ENCODE measurements at places on chromosomes 4 and X.

GRCh38 chr4:54231768-54232688, 2.9 kb downstream of the PDGFRA start:
- peak; percentile 70 for DNase-seq

DNA sequence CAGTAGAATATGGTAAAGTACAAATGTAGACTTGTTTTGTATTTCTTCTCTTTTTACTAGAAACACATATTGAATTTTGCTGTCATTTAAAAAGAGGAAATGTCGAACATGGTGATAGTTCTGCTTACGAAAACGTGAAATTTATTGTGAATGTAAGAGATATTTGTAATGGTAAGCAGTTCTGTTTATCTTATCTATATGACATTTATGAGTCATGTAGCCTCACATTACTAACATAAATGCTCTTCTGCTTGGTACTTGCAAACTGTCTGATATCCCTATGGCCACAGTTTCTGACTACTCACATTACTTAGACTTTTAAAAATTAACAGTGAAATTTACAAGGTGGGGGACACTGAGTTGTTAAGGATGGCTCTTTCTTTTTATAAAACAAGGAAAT, 57.9 kb downstream of the PASD1 start:
- no peak for DNase-seq

DNA sequence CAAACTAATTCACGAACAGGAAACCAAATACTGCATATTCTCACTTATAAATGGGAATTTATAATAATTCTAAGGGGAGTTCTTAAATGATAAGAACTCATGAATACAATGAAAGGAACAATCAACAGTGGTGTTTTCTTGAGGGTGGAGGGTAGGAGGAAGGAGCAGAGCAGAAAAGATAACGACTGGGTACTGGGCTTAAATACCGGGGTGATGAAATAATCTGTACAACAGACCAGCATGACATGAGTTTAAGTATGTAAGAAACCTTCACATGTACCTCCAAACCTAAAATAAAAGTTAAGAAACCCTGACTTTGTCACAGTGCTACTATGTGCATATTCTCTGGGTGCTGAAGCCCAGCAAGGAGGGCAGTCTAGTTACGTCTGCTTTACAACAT, 6.6 kb downstream of the FREM3 start:
- DNase-seq, result no peak

DNA sequence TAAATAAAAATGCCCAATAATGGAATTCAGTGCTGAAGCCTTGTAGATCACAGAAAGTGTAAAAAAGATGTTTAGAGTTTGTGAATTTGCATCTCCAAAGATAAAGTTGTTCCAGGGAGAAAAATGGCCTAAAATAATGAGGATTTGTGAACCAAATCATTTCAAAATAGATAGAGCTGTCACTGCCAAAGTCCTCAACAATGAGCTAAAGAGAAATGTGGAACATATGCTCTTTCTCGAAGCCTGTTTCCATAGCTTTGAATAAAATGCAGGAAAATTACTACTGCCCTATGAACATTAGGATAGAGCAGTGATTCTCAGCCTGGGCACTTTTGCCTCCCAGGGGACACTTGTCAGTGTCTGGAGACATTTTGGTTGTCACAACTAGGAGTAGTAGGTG, 3.4 kb upstream of the AP1S2 start:
- no peak for DNase-seq

- DNase-seq, result no peak
Measured at GRCh38 chr4:168673476-168673875, 176.6 kb downstream of the PALLD start.

DNA sequence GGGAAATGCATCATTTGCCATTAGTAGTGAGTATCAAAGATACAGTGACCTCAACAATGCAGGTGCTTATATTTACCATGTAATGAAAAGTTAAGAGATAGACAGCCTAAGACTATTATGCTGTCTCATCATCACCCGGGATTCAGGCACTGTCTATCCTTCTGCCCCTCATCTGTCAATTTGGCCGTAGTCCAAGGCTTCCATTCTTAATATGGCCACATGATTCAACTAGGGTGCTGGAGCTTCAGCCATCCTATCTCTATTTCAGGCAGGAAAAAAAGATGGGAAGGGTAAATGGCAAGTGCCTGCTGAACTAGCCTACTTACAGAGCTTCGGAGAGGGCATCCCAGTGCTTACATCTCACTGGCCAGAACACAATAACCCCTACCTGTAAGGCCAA, 196.7 kb upstream of the LNX1 start:
- no peak for DNase-seq

DNA sequence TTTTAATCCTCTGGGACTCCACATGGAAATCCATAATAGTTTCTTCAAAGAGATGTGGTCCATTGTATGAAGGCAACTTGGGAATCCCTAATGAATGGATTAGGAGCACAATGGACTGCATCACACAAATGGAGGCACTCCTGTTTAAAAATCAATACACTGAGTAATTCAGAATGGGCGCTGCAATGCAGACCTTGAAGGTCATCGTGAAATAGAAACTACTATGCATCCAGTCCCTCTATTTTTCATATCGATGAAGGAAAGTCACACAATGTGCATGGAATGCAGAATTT, 98.8 kb upstream of the EGFL6 start:
- no peak for DNase-seq

DNA sequence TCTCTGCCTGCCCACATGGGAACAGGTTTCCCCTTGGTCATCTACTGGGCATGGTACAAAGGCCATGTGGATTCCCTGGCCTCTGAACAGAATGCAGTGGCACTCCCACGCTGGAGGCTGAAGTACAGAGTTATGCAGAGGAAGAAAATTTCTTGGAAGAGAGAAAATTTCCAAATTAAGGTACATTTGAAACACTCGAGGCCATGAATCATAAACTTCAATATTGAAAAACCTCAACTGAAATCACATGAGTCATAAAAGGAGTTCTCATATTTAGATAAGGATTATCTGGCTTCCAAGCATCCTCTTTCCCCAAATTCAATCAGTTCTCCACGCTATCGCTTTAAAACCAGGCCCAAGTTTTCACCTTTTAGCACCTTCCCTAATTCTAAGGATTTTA, 28.1 kb upstream of the TXK start:
- DNase-seq, result peak; percentile 55

GRCh38 chr4:39410415-39410814, 3.7 kb downstream of the KLB start:
- DNase-seq, result no peak

DNA sequence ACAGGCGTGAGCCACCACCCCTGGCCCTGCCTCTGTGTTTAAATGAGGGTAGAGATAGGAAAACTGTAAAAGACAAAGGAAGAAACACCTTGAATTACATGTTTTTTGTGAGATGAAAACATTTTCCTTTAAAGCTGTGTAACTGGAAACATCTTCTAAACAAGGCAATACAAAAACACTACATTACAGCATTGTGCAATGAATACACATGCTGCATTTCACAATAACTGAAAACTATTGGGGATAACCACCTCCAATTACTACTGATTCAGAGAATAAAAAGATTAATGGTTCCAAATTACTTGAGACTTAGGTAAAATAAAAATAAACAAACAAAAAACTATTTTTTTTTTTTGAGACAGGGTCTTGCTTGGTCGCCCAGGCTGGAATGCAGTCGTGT, 7.6 kb upstream of the OGT start:
- DNase-seq, result no peak

GRCh38 chrX:149630681-149631233, 835 bp downstream of the TMEM185A start:
- DNase-seq, result peak; percentile 43

DNA sequence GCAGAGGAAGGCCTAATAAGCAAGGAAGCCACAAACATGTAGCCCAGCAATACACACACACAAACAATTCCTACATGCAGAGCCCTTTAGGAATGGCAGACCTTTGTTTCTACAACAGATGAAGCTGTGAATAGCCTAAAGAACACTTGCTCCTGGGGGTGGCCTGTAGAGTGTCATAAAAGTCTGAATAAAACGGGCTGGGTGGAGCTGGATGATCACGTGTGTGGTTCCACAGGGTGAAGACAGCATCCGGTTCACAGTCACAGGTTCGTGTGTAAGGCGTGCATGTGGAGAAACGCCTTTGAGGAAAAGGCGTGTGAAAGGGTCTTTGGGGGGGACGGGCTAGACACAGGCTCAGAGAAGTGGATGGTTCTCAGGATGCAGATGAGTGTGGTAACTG, 156.1 kb downstream of the AFAP1 start:
- DNase-seq, result no peak

DNA sequence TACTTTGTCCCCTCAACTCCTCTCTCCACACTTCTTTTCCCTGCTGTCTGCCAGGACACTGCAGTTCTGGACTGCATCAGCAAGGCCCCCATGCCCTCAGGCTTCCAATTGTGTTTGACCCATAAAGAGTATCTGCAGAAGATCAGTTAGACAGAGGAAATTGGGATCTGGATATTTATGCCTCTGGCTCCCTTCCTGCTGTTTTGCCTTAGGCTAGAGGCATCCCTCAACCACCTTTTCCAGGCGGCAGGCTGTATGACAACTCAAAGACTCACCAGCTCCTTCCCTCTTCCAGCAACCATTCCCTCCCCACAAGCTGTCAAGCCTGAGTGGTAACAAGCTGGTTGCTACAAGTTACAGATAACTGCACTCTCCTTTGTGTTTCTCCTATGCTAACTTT, 66.4 kb upstream of the NDP start:
- DNase-seq, result no peak

GRCh38 chr4:22237155-22237751, 278.6 kb downstream of the ADGRA3 start:
- no peak for DNase-seq

GRCh38 chrX:151515237-151515636, 48.2 kb upstream of the PASD1 start:
- no peak for DNase-seq
